ENCODE measurements at places on chromosomes 1 and 21.

- DNase-seq, result no peak
These were observed 160.2 kb downstream of the DENND1B start for GRCh38 chr1:197614916-197615692.

- no peak for DNase-seq
These were observed 17.4 kb upstream of the SHE start for GRCh38 chr1:154519591-154519991.

DNA sequence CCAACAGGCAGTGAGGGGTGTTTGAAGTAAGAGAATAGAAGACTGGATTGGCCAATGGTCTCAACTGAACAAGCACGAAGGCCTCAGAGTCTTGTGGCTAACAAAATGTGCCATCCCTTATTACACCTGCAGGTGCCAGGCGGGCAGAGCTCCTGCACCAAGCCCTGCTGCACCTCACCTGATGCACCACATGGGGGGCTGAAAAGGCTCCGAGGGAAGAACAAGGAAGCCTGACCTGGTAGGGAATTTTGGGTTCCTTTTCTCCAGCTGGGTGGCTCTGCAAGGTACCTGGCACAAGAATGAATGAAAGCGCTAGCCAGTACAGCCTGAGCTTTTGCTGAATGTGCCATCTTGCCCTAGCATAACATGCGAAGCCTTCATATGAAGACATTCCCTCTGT is 9.7 kb downstream of the HSD3B1 start:
- DNase-seq, result no peak

- no peak for DNase-seq
These were observed 49.1 kb upstream of the DMRTB1 start for GRCh38 chr1:53410100-53410541.

GRCh38 chr1:60279798-60280197 is 206.2 kb upstream of the C1orf87 start:
- DNase-seq, result no peak

DNA sequence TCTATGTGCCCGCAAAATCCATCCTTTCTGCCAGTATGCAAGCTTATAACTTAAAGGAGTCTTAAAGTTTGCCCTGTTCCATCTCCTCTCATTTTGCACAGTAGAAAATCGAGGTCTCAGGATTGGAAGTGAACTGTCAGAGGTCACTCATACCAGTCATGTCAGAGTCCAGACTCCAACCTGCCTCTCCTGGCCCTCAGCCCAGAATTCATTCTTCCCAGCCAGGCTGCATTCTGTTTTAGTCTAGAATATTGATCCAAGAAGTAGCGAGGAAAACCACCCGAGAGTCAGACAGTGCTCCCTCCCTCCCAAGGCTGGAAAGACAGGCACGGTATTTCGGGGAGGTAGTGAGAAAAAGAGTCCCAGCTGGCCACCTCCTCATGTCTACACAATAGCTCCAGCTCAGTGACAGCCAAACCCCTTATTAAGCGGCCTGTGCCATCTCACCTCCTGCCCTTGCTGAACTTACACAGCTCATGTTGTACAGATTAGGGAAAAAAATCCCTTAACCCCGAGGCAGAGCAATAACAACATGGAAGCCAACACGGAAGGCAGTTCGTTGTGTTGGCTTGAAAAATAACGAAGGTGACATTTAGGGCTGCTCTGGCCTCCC is 89.4 kb downstream of the OMA1 start:
- DNase-seq, result no peak

DNA sequence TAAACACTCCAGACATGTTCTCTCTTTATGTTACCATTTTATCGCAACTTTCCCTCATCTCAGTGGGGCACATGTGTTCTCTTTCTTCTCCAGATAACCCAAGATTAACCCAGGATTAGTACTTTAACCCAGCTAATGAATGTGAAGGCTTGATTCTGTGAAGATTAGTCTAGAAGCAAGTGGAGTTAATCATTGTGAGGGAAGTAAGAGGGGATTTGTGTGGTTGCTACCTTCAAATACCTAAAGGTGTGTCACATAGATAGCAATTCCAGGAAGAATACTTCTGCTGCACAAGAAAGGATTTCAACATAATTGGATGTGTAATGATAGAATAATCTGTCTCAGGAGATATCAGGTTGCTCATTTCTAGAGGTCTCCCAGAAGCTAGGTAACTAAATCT is 327.1 kb downstream of the PBX1 start:
- no peak for DNase-seq

- no peak for DNase-seq
These were observed 3.7 kb downstream of the HSD11B1 start for GRCh38 chr1:209708297-209708696.

DNA sequence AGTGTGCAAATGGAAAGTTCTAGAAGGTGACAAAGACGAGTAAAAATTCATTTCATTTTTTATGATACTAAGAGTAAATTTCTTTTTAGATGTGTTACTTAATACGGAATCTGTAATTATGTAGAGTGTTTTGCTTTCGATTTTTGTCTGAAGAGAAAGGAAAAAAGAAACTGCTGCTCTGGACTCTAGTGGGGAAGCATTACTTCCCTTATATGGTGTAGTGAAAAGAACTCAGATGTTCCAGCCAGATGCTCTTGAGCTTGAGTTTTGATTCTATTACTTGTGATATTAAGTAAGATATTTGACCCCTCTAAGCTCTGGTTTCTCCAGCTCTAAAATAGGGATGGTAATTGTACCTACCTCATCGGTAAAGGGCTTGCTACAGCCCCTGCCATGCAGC is 12.2 kb upstream of the GPR161 start:
- DNase-seq, result no peak

DNA sequence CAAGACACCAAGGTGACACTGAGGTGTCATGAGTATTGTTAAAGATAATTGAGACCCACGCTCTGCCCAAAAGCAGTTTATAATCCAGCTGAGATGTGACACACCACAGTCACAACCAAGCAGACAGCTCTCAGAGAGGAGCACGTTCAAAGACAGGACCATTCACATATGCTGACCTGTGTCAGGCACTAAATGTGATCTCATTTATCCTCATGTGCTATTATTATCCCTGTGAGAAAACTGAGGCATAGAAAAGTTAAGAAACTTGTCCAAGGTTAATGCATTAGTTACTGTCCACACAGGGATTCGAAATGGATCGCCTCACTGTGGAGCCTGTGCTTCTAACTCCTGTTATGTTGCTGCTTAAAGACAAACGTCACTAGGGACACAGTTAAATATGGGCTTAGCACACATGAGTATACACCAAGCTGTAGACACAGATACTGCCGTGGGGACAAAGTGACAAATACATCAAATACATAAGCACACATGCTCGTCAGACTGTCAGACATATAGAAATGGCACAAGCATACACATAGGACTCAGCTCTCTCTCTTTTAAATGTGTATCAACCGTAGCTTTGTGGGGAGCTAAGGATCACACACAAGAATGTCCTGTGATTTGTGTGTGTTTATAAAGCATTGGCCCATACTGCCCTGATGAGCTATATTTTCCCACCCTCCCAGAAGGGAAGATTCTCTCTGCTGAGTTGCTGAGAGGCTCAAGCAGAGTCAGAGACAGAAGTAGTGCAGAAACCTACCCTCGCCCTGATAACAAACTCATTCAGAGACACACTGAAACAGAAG is 3.5 kb upstream of the IGSF8 start:
- no peak for DNase-seq

DNA sequence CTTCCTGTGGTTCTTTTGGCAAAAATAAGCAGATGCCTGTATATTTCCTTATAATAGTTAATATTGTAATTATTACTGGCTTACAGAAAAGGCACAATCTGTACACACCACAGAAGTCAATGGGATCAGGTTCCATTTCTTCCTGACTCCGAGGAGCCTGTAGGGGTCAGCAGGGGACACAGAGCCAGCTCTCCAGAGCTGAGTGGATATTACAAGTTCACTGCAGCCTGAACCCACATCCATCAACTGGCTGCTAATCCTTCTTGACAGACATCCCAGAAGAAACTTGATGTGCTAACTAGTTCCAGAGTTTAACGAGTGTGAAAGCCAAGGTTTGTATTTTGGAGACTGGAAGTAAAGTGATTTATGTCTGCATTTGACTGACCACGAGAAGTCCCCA is 203.8 kb downstream of the LMX1A start:
- DNase-seq, result no peak

DNA sequence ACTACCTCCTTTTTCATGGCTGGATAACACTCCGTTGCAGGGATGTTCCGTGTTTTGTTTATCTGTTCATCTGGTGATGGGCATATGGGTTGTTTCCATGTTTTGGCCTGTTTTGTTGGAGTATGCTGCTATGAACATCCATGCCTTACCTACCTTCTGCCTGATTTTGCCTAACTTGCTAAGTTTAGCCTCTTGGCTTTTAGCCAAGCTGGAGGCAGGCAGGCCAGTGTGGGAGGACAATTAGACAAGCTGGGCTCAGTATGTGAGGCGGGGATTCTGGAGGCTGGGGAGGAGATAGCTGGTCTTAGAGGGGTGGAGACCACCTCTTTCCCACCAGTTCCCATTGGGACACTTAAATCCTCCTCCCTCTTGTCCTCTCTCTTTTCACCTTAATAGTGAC is 98.4 kb upstream of the WNT4 start:
- no peak for DNase-seq

GRCh38 chr1:220565670-220566069 is 37.7 kb downstream of the MARK1 start:
- no peak for DNase-seq

GRCh38 chr1:12511516-12512468 is 106.2 kb downstream of the DHRS3 start:
- DNase-seq, result no peak

DNA sequence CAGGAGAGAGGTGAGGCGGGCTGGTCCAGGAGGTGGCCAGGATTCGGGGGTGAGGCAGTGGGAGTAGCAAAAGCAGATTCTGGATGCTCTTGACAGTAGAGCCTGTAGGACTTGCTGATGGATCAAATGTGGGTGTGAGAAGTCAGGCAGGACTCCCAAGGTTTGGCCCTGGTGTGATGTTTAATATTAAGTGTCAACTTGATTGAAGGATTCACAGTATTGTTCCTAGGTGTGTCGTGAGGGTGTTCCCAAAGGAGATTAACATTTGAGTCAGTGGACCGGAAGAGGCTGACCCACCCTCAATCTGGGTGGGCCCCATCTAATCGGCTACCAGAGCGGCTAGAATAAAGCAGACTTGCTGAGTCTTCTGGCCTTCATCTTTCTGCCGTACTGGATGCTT is 6.8 kb upstream of the RAB4A start:
- no peak for DNase-seq

- no peak for DNase-seq
These were observed 510 bp upstream of the UBIAD1 start for GRCh38 chr1:11272544-11272831.

Measured in right forelimb (tissue), 1 donor.